ENCODE measurements at places on chromosomes 6 and 20. TPM values are rescaled to one million over a fixed set of nuclear protein-coding genes. Genes with fewer than 3 reads are reported as not detected.

Gene DDO
- not detected for total RNA-seq

Gene HCK
- total RNA-seq, result 1.8 TPM

Gene NRSN2
- total RNA-seq, result 1.5 TPM

Gene TRIM31
- total RNA-seq, result not detected

Gene SPATA2
- 10.2 TPM for total RNA-seq

Gene FAM83D
- total RNA-seq, result 13.1 TPM

Gene SLC35A1
- 12.2 TPM for total RNA-seq

Gene C20orf202
- not detected for total RNA-seq

Gene GGTLC1
- total RNA-seq, result not detected

Gene C4A
- total RNA-seq, result 4.0 TPM

Gene ARMC12
- 0.66 TPM for total RNA-seq

Gene TSHZ2
- total RNA-seq, result 28.4 TPM

Gene FOXA2
- total RNA-seq, result not detected

Gene TFAP2A
- not detected for total RNA-seq

Gene LIN28B
- total RNA-seq, result not detected

Gene MAP7
- total RNA-seq, result 1.4 TPM

Gene BEND3
- total RNA-seq, result 4.0 TPM

Gene UST
- 0.10 TPM for total RNA-seq

Gene FAM217A
- total RNA-seq, result not detected

Gene SLC17A2
- not detected for total RNA-seq

Gene ANGPT4
- total RNA-seq, result not detected

Gene GSTA3
- total RNA-seq, result not detected

Gene ADGRF5
- not detected for total RNA-seq

Gene CLPSL2
- not detected for total RNA-seq

Gene PDE7B
- 7.1 TPM for total RNA-seq

Gene NOL4L
- total RNA-seq, result 27.9 TPM

Gene CAPN11
- total RNA-seq, result not detected

Gene TM9SF4
- total RNA-seq, result 44.4 TPM

Gene SNHG17
- total RNA-seq, result 36.5 TPM

Gene NAA20
- total RNA-seq, result 56.0 TPM

Gene IMPG1
- total RNA-seq, result not detected

Gene DPPA5
- total RNA-seq, result not detected

Gene SOBP
- 0.27 TPM for total RNA-seq

Gene PNISR
- 135 TPM for total RNA-seq

Gene TMEM63B
- total RNA-seq, result 14.5 TPM

Gene BCAS1
- total RNA-seq, result not detected

Gene TP53TG5
- not detected for total RNA-seq

Gene KCNQ2
- total RNA-seq, result not detected

Gene COL19A1
- not detected for total RNA-seq

Gene SNX14
- total RNA-seq, result 42.7 TPM

Gene CD24
- total RNA-seq, result 0.39 TPM

Gene TRIM10
- total RNA-seq, result 0.37 TPM

Gene TMEM14B
- total RNA-seq, result 89.4 TPM

Gene CYP39A1
- not detected for total RNA-seq

All from T-helper 1 cell treated with Interleukin-12 subunit alpha and Interleukin-12 subunit beta and Interleukin-4 antibody, amounts not matched to agents 30 ng/mL and 1 ng/mL, for 36 hours (primary cell).